CMK (cell line): ENCODE measurements at places on chromosomes 2 and 18.

DNA sequence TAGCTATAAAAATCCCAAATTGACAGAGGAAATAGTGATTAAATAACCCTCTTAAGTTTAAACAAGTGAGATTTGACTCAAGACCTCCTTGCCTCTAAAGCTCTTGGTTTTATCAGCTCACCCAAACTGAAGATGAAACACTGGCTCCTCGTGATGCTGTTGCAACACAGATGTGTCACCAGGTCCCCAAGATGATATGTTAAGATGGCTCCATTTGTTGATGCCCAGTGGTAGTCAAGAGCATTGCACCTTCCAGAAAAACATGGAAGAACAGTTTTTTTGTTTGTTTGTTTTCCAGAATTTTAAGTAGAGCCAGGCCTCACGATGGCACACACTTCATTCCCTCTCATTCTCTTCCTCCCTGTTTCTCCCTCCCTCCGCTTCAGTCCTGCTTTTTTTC is 399.8 kb downstream of the TXNL1 start:
- DNase-seq = no peak

GRCh38 chr2:216710551-216711301 is 15.4 kb upstream of the IGFBP5 start:
- no peak for DNase-seq

- no peak for DNase-seq
Measured at GRCh38 chr2:53429901-53430300, 337.7 kb upstream of the CHAC2 start.

GRCh38 chr2:219949053-219949452 is 321.6 kb downstream of the SLC4A3 start:
- DNase-seq = no peak

DNA sequence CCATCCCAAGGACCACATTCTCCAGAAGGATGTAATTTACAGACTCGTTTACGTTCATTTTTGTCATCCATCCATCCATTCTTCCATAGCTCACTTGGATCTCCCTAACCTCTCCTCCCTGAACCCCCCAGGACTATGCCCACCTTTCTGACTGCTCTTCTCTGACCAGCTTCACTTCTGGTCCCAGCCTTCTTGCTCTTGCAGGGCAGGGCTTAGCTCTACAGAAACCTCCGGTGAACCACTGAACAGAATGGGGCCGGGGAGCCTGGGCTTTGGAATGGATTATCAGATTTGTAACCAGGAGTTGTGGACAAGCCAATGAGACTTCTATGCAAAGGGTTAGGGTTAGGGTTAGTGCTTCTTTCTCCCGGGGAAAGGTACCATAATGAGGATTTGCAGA is 95.0 kb downstream of the TGFA start:
- no peak for DNase-seq

DNA sequence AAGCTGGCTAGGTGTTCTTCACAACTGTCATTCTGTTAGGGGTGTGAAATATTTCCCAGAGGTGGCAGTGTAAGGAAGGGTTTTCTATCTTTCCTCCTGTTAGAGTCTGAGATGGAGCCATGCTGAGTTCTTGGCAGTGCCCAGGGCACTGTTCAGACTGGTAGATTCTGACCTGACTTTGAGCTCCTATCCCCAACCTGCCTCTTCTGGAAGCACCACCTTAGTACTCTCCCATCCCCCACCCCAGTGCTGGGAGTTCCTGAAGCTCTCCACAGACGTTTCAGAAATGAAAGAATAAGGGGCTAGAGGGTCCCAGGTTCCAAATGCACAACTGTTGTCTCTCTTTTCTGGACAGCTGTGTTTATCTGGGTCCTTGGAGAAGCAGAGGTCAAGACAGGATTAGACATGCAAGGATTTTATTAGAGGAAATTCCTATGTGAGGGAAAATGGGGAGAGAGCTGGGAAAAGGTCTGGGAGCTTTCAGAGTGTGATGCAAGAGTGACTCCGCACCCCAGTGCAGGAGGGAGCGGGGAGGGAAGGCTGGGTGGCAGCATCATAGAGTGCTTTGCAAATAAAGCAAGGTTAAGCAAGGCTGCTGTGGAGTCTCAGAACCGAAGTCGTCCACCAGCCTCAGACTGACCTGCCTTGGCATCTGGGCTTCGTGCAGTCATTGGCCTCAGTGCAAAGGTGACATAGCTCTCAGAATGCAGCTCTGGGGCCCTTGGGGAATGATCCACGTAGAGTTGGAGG is 75.5 kb downstream of the SLC4A3 start:
- DNase-seq = no peak

DNA sequence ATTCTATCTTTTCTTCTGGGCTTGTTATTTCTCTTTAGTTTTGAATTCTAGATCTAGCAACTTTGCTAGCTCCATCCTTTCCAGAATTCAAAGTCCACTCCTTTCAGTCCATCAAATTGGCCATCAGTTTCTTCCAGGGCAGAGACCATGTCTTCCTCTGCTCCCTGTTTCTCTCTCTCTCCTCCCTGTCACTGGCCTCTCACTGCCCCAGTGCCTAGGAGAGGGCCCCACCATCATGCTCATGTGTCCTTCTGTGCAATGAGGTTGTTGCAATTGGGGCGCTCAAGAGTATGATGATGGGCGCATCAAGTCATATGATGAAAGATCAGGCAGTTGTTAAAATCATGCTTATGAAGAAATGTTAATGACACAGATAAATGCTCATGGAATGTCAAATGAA is 159.2 kb upstream of the HS6ST1 start:
- no peak for DNase-seq

GRCh38 chr2:134228493-134228903 is 25.4 kb upstream of the MGAT5 start:
- no peak for DNase-seq

GRCh38 chr2:70717431-70718038 is 50.5 kb downstream of the ADD2 start:
- no peak for DNase-seq

- no peak for DNase-seq
Measured at GRCh38 chr2:47019961-47020681, 104.5 kb upstream of the MCFD2 start.

GRCh38 chr2:231781798-231782726 is 980 bp upstream of the PDE6D start:
- no peak for DNase-seq

DNA sequence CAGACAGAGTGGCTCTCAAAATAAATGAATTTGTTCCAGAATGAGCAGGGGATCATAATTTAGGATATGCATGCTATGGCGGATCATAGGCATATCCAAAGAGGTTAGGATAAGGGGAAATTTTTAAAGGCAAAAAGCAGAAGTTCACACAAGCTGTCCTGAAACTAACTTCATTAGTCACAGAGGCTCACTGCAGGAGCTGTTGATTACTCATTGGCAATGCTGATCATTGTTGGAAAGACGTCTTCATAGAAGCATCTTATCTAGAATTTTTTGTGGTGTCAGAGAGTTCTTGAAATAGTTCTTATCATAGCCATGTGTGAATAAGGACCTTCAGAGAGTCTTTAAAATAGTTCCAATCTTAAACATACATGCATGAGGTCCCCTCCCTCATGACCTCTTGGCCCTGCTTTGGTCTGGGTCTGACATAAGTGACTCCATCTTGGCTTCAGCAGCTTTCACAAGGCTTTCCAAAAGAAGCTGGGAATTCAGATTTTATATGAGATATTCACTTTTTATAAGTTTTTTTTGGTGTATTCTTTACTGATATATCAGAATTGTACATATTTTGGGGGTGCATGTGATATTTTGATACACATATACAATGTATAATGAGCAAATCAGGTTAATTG is 7.5 kb upstream of the CCDC195 start:
- no peak for DNase-seq

GRCh38 chr2:150449856-150450255 is 37.6 kb downstream of the RND3 start:
- DNase-seq = no peak

DNA sequence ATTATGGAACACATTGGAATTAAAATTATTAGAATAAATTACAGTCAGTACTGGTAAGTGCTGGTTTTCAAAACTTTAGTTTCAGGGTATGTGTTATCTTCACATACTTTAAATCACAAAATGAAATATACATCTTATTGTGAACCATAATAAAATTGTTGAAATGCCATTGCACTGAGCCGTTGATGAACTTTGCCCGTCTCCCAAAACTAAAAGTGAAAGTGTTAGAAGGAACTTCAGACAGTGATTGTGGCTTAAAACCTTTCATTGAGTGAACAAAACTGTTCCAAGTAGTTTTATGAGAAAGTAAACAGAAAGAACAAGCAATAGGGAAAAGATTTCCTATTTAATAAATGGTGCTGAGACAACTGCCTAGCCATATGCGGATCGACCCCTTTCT is 811.6 kb downstream of the PLCL1 start:
- DNase-seq = no peak

- DNase-seq = no peak
Measured at GRCh38 chr2:38533180-38533579, 69.5 kb downstream of the HNRNPLL start.

GRCh38 chr2:169362118-169362893 is at the start of gene LRP2:
Gene LRP2 (minus strand): TSS chr2:169362534. CDS start chr2:169362399, 135 bp downstream.
- DNase-seq = no peak

DNA sequence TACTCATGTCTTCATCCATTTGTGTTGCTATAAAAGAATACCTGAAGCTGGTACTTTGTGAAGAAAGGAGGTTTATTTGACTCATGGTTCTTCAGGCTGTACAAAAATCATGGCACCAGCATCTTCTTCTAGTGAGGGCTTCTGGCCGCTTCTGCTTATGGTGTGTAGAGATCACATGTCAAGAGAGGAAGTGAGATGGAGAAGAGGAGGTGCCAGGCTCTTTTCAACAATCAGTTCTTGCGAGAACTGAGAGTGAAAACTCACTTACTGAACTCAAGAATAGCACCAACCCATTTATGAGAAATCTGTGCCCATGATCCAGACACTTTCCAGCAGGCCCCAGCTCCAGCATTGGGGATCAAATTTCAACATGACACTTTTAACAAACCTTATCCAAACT is 30.0 kb upstream of the BARD1 start:
- no peak for DNase-seq

- DNase-seq = no peak
Measured at GRCh38 chr2:239704737-239705136, 303.9 kb upstream of the HDAC4 start.

- DNase-seq = no peak
Measured at GRCh38 chr2:175932675-175933074, 69.4 kb downstream of the LNPK start.

GRCh38 chr2:171592036-171592555 is 69.8 kb downstream of the CYBRD1 start:
- no peak for DNase-seq

GRCh38 chr2:31037058-31037457 is 101.2 kb downstream of the GALNT14 start:
- DNase-seq = no peak

DNA sequence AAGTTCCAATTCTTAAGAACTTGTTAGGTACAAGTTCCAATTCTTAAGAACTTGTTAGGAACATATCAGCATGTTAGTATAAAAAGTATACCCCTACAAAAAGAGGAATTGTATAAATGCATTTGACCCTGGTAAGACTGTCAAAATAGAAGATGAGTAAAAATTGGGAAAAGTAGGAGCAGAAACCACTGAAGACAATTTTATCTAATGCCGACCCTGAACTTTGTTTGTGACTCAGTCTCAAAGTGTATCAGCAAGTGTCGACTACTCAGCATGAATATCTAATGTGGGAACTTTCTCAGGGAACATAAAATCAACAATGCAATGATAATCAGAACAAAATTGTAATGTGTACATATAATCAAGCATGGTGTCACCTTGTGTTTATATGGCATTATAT is 583 bp upstream of the CD226 start:
- DNase-seq = no peak

DNA sequence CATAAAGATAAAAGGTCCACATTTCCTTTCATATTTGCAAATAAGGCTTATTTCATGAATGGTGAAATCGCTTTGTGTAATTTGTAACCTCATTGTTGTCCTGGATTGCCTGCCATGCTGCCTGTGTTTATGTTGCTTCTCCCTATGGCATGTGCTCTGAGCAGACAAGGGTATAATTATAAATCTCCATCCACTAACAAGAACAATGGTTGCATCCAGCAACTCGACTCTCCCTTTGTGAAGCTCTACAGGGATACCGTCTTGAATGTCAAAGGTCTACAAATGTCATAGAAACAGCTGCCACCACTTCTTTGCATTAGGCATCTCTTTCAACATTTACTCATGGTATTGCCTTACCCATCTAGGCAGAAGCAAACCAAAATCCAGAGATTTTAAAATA is 209.6 kb downstream of the SLC8A1 start:
- no peak for DNase-seq

GRCh38 chr18:79912409-79912991 is 39.0 kb downstream of the SLC66A2 start:
- no peak for DNase-seq

- DNase-seq = no peak
Measured at GRCh38 chr2:170501421-170502043, 213.6 kb upstream of the SP5 start.

GRCh38 chr2:143615562-143615961 is 486.3 kb downstream of the ARHGAP15 start:
- no peak for DNase-seq

- no peak for DNase-seq
Measured at GRCh38 chr2:132404056-132404455, 12.5 kb upstream of the GPR39 start.

DNA sequence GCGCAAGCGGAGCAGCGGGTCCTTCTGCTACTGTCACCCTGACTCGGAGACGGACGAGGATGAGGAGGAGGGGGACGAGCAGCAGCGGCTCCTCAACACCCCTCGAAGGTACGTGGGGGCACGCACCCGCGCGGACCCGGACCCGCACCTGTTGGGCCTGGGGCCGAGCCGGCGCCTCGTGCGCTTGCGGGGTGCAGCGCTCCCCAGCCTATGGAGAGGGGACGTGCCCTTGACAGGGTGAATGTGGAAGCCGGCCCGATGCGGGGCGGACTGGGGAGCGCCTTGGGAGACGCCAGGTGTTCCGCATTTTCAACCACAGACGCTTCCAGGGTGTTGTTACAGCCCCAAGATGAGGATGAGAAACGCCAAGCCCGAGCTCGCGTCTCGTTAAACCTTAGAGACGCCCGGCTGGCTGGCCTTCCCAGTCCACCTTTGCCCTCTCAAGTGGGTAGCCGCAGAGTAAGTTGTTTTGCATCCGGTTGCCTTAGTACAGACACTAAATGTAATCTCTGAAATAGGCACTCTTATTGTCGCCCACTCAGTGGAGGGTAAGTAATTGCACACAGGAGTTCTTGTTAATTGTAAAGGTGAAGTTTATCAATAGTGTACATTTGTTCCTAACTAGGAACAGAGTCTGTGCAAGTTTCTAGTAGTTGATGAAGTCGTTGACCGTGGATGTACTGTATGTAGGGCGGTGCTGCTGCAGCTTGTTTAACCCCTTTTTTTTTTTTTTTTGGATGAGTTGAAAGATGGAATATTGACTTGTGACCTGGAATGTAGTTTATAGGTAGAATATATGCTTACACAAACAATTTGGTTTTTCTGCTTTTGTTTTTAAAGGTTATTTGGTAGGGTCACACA is 815 bp downstream of the GMCL1 start:
- no peak for DNase-seq

- DNase-seq = no peak
Measured at GRCh38 chr18:70720607-70721006, 431.8 kb downstream of the SOCS6 start.

- DNase-seq = no peak
Measured at GRCh38 chr18:22185273-22185672, 15.9 kb downstream of the GATA6 start.
